ENCODE measurements at places on chromosomes 3 and 15.

- DNase-seq = no peak
Observed at GRCh38 chr3:177578488-177578887, 381.2 kb upstream of the TBL1XR1 start.

DNA sequence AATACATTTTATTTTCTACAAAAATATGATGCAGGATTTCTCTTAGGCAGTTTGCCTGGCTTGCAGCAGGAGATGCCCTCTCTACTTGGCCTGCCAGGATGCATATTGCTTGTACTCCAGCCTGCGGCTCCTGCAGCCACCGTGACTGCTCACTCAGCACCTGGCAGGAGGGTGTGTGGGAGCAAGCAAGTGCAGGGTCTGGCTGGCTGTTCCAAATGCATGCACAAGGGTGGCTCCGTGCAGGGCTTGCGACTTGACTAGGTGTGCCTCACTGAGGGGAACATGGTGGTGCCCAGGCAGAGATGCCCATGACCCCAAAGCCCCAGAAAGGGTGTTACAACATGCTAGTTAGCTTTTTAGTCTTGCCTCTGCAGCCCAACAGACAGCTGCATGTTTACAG lies 1240.2 kb upstream of the ALCAM start:
- no peak for DNase-seq

- DNase-seq = no peak
Observed at GRCh38 chr3:134666466-134666865, 15.6 kb upstream of the KY start.

GRCh38 chr15:81473177-81473576 lies 99.2 kb upstream of the TMC3 start:
- DNase-seq = no peak

DNA sequence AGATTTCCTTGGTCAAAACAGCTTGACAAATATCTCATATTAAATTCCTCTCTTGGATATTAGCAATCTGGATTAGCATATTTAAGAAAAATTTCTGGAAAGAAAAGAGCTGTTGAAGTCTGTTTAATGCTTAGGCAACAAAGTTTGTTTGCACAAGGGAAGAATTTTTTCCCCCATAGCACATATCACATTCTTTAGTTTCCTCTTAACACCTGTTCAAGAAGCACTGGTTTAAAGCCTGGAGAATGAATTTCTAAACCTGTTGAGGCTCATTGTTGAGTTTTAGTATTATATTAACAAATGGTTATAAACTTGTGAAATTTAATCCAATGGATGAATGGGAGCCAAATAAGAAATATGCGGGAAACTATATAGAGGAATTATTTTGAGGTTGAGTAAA lies 41.5 kb downstream of the NLGN1 start:
- no peak for DNase-seq

GRCh38 chr3:185250653-185251052 lies 3.2 kb downstream of the EHHADH start:
- DNase-seq = no peak

GRCh38 chr3:94098452-94098851 lies 35.6 kb downstream of the NSUN3 start:
- DNase-seq = no peak

GRCh38 chr3:51397392-51397791 lies 6.3 kb downstream of the RBM15B start:
- DNase-seq = no peak

DNA sequence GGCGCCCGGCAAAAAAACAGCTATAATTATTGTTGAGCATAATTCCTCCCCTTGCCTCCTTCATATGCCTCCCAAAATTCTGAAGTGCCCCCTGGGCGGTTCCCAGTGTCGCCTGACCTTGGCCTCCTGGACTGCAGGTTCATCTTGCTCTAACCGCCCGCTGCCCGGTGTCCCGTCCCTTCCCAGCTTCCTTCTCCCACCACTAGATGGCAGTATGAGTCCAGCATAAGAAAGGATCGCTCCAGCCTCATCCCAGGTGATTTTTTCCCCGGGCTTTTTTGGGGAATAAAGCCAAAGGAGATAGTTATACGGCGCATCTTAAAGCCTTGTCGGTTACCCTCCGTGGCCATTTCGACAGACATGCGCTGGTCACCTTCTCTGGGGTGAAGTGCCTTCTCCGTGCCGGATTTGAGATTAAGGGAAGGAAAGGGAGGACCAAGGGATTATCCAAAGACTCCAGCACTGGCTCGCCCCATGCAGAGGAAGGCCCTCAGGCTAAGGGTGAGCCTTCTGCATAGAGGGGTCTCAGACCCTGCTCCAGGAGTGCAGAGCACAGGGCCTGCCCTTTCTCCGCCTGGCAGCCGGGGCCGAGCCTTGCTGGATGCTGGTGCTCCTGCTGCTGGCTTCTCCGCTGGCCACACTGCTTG lies 45.8 kb upstream of the TRA2B start:
- peak; percentile 40 for DNase-seq

- no peak for DNase-seq
Observed at GRCh38 chr3:29537889-29538609, 257.2 kb downstream of the RBMS3 start.

- DNase-seq = no peak
Observed at GRCh38 chr3:65922441-65922840, 116.3 kb downstream of the MAGI1 start.

- no peak for DNase-seq
Observed at GRCh38 chr15:79193103-79193502, 89.4 kb upstream of the ANKRD34C start.

GRCh38 chr3:142022381-142022780 lies 127.0 kb downstream of the TFDP2 start:
- no peak for DNase-seq

DNA sequence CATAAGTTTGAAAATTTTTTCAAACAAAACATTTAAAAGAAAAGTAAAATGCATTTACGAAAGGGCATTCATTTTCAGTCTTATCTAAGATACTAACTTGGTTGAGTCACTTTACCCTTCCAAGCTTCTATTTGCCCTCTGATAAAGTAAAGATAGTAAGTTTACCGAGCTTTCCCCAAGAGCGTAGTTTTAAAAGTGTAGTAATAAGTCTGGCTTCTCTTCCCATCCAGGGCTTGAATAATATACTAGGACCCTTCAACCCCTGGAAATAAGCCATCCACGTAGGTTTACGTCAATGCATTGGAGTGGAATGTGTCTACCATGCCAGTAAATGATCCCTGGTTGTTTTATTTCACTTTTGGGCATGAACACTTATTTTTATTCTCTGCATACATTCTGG lies 608.3 kb downstream of the NTRK3 start:
- no peak for DNase-seq

DNA sequence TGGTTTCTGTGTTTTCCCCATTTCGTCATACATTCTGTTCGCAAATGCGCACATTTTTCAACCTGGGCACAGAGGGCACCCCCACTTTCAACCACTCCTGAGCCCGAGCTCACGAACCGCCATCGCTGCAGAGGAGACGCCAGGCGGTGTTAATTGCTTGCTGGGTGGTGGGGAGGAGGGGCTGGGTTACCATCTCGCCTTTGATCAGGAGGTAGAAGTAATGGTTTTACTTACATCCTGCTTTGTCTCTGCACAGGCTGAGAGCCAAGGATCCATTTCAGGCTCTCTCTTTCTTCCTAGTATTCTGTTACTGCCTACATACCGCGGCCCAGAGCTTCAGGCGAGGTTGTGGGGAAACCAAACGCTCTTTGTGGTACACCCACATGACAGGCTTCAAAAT lies 177.3 kb upstream of the WNT5A start:
- no peak for DNase-seq

Measured in activated T-cell treated with anti-CD3 and anti-CD28 coated beads for 1 hour (primary cell).